Panc1 (cell line): ENCODE measurements at places on chromosomes 1 and 21.

DNA sequence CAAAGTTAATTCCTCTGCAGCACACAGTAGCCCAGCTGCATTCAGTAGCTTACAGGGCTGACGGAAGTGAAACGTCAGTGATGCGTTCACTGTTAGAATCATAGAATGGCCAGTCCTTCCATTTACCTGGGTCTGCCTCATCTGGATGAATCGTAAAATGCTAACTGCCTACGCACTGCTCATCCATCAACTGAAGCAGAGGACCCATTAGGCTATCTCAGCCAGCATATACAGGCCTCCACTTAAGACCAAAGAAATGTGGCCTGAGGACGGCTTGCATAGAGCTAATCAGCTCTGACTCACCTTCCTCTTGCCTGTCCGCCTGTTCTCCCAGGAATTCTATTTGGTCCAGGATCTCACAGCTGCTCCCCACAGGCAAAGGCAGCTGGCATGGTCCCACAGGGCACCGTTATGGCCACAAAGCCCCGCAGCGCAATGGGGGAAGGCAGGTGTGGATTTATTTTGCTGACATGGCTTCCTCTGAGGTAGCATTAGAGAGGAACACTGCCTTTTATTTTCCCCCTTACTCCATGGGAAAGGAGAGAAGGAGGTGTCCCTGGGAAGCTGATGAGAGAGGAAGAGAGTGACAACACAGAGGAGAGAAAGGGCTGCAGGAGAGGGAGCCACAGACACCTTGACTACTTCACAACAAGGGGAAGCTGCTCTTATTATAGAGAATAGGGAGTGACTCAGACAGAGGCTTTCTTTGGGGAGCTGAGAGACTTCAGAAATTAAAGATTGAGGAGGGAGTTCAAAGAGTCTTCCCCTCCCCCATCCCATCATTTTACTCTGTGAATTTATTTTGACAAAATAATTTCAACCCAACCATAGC lies 177.6 kb downstream of the HHIPL2 start:
- DNase-seq: no peak

GRCh38 chr1:207319199-207319598 lies 2.3 kb upstream of the CD55 start:
- no peak for DNase-seq

DNA sequence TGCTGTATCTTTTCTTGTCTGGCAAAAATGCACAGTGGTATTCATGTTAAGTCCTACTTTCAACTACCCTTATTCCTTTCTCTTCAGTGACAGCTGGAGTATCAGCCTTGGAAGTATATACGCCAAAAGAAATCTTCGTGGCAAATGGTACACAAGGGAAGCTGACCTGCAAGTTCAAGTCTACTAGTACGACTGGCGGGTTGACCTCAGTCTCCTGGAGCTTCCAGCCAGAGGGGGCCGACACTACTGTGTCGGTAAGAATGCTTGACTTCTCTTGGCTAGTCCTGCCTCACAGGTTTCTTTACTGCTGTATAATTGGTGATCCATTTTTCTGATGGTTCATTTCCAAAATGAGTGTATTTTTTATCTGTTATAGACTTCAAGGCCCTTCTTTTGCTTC lies 43.7 kb downstream of the MPZL1 start:
- no peak for DNase-seq

GRCh38 chr1:70906800-70907199 lies 140.8 kb downstream of the PTGER3 start:
- DNase-seq: no peak

- DNase-seq: no peak
Observed at GRCh38 chr1:187237542-187237941, 408.8 kb downstream of the PLA2G4A start.

- DNase-seq: no peak
Observed at GRCh38 chr1:198771563-198772153, 132.8 kb downstream of the PTPRC start.

DNA sequence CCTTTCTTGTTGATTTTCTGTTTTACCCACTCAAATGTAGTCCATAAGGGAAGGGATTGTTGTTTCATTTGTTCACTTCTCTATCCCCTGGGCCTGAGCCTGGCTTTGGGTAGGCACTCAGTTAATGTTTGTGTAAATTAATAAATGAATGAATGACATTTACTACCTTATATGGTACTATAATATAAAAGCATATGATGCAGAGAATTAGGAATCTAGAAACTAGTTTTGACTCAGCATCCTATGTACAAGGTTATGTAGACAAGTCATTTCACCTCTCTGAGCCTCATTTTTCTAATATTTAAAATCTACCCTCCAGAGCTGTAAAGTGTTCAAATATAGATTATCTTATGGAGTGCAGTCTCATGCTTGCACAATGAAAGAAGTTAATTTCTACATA lies 68.9 kb upstream of the S1PR1 start:
- DNase-seq: no peak

DNA sequence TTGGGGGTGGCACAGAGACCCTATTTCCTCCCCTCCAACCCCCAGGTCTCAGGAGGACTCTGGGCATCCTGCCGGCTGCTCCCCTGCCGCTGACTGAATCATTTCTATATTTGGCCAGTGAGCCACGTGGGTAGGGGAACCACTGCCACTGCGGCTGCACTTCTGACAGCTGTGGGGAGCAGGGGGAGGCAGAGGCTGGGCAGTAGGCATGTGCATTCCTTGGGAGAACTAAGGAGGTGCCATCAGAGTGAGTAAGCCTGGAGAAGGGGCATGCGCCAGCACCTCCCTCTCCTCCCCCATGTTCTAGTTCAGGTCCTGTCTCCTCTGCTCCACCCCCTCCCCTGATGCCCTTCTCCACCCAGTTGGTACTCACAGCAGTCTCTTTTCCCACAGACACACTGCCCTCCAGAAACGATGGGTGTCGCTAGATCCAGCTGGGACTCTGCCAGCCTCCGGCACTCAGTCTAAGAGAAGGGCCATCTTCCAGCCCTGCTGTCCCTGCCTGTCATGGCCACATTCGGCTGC lies 12.0 kb downstream of the PPFIA4 start:
- DNase-seq: no peak

- DNase-seq: no peak
Observed at GRCh38 chr1:234731569-234732085, 121.6 kb upstream of the IRF2BP2 start.

GRCh38 chr1:14949270-14949835 lies 204.2 kb upstream of the TMEM51 start:
- DNase-seq: no peak

DNA sequence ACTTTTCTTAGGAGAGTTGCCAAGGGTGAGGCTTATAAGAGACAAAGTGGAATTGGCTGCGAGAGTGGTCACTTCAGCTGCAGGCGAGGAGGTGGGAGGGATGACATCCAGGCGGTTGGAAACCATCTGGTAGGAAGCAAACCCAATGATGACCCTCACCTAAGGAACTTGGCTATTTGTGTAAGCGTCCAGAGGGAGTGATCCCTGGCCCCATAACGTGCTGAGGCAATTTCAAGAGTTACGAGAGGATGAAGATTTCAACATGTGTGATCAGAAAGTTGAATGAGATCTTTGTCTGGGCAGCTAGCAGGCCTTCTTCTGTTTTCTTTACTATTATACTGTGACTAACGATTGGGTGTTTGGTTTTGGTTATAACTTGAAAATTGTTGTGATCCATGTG lies 102.7 kb upstream of the VANGL1 start:
- no peak for DNase-seq

DNA sequence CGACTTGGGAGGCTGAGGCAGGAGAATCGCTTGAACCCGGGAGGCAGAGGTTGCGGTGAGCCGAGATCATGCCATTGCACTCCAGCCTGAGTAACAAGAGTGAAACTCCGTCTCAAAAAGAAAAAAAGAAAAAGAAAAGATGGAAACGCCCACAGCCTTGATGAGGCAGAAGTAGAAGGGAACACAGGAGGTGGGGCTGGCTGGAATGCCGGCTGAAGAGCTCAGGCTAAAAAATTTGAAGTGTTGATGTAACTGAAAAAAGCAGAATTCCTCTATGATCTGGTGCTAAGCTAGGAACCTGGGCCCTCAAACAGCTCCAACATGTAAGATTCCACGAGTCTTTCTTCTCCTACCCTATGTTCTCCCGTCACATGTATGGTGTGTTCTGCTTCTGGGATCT lies 53.6 kb downstream of the SLC66A1 start:
- DNase-seq: no peak

DNA sequence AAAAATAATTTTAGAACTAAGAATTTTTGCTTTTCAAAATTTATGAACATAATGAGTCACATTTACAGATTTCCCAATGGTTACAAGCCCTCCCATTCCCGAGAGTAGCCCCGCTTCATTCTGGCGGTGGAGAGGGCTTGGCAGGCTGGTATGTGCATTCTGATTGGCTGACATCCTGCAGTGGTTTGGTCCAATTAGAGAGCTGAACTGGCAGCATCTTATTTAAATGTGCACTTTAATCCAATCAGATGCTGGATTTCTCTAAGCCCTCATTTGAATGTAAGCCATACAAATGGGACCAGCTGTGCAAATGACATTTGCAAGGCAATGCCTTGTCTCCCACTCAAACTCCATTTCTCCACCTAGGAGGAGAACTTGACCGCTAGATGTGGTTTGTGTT lies 18.0 kb upstream of the TRIM17 start:
- no peak for DNase-seq

DNA sequence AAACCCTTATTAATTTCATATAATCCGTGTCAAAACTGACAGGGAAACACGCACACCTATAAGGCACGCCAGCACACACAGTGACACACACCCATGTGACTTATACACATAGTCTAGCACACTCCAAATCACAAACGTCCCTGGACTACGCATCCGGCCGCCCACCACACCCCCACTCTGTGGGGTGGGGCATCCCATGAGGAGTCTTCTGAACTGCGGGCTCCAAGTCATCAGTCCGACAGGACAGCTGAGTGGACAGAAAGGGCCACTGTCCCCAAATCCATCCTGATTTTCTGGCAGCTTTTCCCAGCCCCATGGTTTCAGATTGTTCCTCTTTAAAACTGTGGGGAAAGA lies 829 bp downstream of the PEA15 start:
- DNase-seq: no peak

DNA sequence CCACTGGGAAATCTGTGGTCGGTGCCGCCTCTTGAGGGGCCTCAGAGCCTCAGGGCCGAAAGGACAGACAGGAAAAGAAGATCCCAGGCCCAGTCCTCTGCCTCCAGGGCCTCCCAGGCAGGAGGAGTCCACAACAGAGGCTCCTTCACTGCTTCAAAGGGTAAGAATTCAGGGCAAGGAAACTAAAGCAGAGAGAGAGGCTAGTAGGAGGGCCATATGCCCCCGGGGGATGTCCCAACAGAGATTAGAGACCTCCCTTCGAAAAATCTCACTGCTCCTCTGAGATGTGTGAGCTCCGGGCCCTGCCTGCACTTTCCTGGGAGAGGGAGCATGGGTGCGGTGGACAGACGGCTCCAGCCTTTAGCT lies 465.9 kb downstream of the NPHP4 start:
- DNase-seq: no peak

- DNase-seq: no peak
Observed at GRCh38 chr1:59125154-59125553, 171.7 kb upstream of the FGGY start.

- DNase-seq: no peak
Observed at GRCh38 chr21:41258617-41259016, 58.0 kb upstream of the FAM3B start.

GRCh38 chr1:79006564-79006963 lies at the start of gene ADGRL4:
Gene ADGRL4, minus strand, starts transcription at chr1:79006730. Its CDS starts 76 bp downstream, at chr1:79006654.
- DNase-seq: no peak

DNA sequence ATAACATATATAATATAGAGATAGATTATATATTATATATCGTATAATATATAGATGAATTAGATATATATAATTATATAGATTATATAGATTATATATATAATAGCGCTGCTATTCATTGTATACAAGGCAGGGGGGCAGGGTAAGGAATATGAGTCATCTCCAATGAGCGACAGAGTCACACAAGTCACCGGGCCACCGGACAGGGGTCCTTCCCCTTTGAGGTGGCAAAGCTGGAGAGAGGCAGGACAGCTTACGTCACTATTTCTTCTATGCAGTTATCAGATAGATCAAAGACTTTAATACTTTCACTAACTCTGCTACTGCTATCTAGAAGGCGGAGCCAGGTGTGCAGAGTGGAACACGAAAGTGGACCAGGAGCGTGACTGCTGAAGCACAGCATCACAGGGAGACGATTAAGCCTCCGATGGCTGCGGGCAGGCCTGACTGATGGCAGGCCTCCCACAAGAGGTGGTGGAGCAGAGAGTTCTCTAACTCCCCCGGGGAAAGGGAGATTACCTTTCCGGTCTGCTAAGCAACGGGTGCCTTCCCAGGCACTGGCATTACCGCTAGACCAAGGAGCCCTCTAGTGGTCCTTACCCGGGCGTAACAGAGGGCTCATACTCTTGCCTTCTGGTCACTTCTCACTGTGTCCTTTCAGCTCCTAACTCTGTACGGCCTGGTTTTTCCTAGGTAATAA lies 2154.7 kb downstream of the MRPL39 start:
- DNase-seq: peak; percentile 13

GRCh38 chr1:40795811-40796586 lies 12.4 kb downstream of the KCNQ4 start:
- DNase-seq: no peak

GRCh38 chr1:244085891-244086290 lies 34.8 kb downstream of the ZBTB18 start:
- no peak for DNase-seq

DNA sequence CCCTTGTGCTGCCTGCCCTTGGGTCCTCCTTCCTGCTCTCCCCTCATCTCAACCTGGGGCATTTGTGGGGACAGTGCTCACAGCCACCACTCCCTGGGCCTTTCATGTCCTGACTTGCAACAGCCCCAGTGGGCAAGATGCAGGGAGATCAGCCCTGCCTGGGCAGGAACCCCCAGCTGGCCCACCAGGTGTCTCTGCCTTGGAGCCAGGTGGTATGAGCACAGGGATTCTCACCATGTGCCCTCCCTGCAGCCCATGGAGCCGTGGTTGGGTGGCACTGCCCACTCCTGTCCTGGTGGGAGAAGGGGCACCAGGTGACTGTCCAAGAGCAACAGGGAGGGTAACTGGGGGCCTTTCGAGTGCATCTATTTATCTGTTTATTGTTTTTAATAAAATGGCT lies 100.4 kb downstream of the AJAP1 start:
- DNase-seq: no peak

GRCh38 chr1:119594376-119594775 lies 53.7 kb downstream of the ZNF697 start:
- DNase-seq: no peak

DNA sequence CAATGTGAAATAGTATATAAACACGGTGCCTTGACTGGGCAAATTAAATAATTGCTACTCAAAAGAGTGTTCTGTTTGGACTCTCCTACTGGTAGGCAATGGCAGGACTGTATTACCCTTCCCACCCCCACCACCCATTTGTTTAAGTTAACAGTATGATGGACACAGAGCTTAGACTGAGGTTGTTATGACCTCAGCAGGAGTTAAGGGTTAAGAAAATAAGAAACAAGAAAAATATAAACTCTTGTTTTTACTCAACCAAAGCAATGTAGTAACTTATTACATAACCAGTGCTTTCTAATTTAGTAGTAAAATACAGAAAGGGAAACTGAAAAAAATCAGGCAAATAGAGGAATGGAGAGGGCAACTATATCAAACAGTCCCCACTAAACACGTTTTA lies 19.9 kb upstream of the SERPINC1 start:
- no peak for DNase-seq

GRCh38 chr1:174051956-174052355 lies 29.8 kb upstream of the RC3H1 start:
- no peak for DNase-seq

- DNase-seq: no peak
Observed at GRCh38 chr1:53090227-53091147, 28.5 kb downstream of the PODN start.
